Breast epithelium (tissue), 4 donors: ENCODE measurements at places on chromosomes 5 and 9.
A peak's percentile ranks its signal among the peaks of the same experiment; 100 is the strongest.

- DNase-seq = no peak
These were observed 5.4 kb upstream of the PITX1 start for GRCh38 chr5:135039271-135040033.

DNA sequence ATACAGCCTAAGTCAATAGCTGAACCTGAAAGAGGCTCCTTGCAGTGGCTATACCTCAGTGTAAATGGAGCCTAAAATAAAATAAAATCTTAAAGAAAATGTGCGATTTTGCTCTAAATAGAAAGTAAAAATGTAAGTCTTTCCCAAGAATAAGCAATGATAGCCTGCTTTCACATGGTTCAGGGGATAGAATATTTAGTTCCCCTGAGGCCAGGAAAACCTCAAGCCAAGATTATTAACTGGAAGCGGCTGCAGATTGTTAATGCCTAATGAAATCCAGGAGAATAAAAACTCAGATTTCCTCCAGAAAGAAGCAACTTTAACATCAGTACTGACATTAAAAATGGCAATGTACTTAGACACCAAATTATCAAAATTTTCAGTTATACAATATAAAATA lies 463.7 kb downstream of the CYLC2 start:
- no peak for DNase-seq

- no peak for DNase-seq
These were observed 170.0 kb downstream of the AUH start for GRCh38 chr9:91191411-91192380.

GRCh38 chr5:122447879-122448278 lies 135.8 kb downstream of the SNCAIP start:
- DNase-seq = no peak

DNA sequence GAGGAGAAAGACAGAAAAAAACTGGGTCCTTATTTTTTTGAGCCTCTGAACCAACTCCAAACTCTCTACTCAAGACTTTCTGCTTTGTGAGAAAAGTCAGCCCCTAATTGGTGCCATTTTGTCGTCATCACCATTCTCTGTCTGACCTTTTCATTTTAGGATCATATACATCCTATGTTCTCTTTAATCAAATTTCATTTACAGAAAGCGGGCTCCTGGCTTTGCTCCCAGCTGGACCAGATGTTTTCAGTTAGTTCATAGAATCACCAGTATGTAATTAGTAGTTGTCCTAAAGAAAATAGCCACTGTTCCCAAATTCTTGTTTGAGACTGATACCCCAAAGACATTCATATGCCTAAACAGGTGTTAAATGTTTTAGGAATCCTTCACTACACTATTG lies 28.6 kb upstream of the SLCO4C1 start:
- DNase-seq = no peak

GRCh38 chr9:105051897-105052296 lies 123.9 kb upstream of the ABCA1 start:
- no peak for DNase-seq

GRCh38 chr5:150116667-150117400 lies 30.5 kb upstream of the CSF1R start:
- DNase-seq = no peak

DNA sequence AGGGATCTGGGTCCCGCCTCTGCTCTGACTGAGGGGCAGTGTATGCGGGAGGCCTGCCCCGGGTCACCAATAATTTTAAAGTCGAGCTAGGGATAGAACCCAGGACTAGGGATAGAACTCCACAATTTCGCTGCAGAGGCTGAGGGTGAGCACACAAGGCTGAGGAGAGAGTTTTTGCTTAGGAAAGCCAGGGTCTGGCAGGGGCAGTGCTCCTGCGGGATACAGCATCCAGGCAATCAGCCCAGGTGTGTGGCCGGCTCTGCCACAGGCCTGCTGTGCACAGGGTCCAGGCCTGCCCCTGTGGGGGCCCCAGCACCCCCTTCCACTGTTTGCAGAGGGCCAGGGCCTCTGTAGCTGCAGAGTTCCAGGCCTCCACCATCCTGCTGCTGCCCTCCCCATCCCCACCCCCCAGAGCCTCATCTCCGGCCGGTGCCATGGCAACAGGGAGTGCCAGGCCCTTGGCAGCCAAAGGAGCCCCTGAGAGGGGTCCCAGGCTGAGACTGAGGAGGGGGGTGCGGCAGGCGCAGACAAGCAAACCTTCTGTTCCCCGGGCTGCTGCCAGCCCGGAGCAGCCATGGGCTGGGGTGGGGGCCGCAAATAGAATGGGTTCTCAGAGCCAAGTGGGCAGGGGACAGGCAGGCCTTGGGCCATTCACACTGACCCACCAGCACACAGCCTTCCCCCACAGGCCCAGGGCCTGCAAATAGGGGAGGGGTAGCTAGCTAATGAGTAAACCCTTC lies 8.6 kb downstream of the PDGFRB start:
- DNase-seq = no peak

GRCh38 chr5:146878476-146879172 lies at the start of gene PPP2R2B:
PPP2R2B (minus strand) TSS chr5:146878757.
- no peak for DNase-seq

GRCh38 chr9:34375901-34376595 lies 650 bp downstream of the MYORG start:
- peak; percentile 52 for DNase-seq

- DNase-seq = no peak
These were observed 458.6 kb downstream of the ZSWIM6 start for GRCh38 chr5:61790678-61791077.

DNA sequence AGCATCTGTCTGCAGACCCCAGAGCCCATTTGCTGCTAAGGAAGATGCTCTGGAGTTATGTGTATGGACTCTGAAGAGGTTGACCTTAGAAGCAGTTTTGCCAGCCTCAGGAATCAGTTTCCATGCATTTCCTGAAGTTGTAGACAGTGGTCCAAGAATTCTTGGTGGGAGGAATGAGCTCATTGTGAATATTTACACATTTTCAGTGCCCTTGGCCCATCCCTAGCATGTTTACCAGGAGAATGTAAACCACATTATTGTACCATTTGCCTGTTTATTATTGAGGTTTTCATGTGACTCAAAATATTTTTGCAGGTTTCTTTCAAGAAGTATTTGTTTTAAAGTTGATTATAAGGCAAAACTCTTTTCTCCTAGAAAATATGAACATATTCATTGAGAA lies 93.8 kb downstream of the NXNL2 start:
- DNase-seq = no peak

DNA sequence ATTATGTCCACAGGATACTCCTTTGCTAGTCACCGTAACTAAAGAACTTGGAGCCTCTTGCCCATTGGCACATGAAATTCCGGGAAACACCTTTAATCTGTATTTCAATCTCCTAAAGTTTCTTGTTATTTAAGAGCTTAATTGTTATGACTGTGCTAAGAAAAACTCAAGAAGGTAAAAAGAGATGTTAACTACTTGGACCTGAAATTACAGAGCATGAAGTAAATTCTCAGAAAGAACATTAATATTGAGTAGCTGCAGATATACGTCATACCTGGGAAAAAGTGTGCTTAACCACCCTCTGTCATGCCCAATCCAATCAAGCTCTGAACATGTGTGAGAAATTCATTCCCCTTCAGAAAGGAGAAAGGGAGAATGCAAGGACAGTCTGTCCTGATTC lies 394.9 kb upstream of the PTGER4 start:
- no peak for DNase-seq

DNA sequence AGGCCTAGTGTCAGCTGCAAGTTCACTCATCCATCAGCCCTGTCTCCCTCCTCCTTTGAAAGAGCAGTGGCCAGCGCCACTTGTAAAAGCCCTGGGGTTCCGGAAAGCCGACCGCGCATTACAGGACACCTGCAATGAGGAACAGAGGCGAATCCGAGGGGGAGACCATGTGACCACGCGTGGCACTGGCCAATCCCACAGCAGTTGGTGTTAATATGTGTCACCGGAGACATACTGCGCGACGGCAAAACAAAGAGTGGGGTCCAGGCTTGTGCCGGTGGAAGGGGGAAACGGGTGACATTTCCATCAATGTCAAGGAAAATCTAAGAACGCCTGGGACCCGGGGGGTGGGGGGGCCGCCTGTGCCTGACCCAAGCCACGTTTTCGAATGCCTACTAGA lies 480.8 kb downstream of the SPATA31A7 start:
- no peak for DNase-seq

- DNase-seq = no peak
These were observed 117.6 kb downstream of the CARTPT start for GRCh38 chr5:71836559-71837112.

- DNase-seq = no peak
These were observed 27.8 kb upstream of the EGFL7 start for GRCh38 chr9:136634904-136635303.
